ENCODE measurements at places on chromosomes 7 and 10. TPM values are rescaled to one million over a fixed set of nuclear protein-coding genes. Genes with fewer than 3 reads are reported as not detected.

PNPLA8 gene
- 16.2 TPM for total RNA-seq

DNAJC12 gene
- 3.1 TPM for total RNA-seq

RHBDD2 gene
- total RNA-seq = 7.8 TPM

ZMYND11 gene
- 35.0 TPM for total RNA-seq

SORBS1 gene
- total RNA-seq = 66.8 TPM

BICC1 gene
- total RNA-seq = 25.6 TPM
